Activated CD4-positive, alpha-beta T cell treated with anti-CD3 and anti-CD28 coated beads, Interleukin-2, Interleukin-4, amounts not matched to agents 100 ng/mL and 50 ng/mL, durations not matched to agents 16 hours and 8 hours (primary cell): ENCODE measurements at places on chromosomes 7 and 10.
A peak's percentile ranks its signal among the peaks of the same experiment; 100 is the strongest.

DNA sequence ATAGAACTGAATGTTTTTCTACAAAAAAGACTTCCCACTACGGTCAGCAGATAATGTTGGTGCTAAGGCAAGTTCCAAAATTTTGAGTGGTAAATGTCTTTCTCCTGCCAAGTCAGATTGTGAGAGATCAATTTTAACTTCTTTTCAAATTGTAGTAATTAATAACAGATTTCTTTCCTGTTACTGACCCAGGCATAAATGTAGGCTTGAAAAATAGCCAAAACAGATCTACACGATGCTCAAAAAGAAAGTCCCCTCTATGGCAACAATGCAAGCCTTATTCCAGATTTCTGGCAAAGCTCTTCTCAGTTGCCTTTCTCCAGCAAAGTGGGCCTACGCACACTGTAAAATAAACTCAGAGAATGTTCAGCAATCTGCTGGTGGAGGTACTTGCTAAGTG, 641.0 kb upstream of the NRP1 start:
- DNase-seq, result no peak

GRCh38 chr7:149867762-149868622, 5.8 kb upstream of the ATP6V0E2 start:
- DNase-seq, result no peak

DNA sequence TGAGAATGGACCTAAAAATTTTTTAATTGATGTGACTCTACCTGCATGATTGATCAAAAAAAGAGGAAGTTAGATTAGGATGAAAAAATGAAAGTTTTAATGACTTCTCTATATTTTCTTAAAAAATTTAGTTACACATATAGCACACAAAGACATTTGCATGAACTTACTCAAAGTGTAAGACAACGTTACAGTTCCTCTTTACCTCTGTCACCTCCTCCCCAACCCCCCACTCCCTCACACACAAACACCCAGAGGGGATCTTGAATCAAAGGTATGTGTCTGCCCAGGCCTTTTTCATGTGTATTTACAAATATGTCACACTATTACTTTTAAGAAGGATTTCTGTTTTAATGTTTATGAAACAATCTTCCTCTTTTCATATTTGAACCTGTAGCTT, 20.6 kb upstream of the CDCA7L start:
- DNase-seq, result no peak

DNA sequence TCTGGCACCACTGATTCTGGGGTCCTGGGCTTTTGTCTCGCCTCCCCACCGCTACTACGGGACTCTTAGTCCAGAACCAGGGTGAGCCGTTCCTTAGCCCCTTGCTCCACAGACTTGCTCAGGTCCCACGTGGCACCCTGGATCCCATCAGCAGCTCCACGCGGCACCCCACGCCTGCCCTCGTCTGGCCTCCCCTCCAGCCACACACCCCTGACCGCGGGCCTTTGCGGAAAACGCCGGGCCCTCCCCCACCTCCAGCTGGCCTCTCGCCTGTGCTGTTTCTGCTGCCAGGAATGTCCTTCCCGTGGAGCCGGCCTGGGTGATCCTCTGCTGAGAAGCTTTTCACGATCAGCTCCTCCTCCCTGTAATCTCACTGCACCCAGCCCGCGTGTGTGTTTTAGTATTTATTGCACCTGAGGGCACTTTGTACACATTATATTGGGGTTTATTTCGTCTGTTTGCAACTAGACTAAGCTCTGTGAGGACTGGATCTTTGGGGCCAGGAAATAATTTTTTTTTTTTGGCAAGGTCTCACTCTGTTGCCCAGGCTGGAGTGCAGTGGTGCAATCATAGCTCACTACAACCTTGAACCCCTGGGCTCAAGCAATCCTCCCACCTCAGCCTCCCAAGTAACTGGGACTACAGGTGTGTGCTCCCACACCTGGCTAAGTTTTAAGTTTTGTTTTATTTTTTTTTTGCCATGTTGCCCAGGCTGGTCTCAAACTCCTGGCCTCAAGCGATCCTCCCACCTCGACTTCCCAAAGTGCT, 10.5 kb upstream of the TTYH3 start:
- no peak for DNase-seq

DNA sequence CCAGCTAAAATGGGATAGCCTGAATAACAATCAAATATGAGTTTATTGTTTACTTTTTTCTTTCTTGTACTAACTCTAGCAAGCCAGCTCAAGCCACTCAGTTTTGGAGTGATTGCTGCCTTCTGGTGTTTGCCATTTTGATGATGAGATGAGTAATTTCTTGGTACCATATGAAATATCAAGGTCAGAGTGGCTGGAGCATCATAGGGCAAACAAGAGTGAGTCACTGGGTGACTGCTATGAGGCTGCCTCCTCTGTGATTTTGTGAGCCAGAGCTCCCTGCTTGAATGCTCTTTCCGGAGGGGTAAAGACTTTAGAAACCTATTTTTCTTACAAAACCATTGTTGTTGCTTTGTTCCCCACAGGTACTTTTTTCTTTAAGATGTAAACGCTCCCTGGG, 295.6 kb downstream of the PRKG1 start:
- DNase-seq, result no peak

DNA sequence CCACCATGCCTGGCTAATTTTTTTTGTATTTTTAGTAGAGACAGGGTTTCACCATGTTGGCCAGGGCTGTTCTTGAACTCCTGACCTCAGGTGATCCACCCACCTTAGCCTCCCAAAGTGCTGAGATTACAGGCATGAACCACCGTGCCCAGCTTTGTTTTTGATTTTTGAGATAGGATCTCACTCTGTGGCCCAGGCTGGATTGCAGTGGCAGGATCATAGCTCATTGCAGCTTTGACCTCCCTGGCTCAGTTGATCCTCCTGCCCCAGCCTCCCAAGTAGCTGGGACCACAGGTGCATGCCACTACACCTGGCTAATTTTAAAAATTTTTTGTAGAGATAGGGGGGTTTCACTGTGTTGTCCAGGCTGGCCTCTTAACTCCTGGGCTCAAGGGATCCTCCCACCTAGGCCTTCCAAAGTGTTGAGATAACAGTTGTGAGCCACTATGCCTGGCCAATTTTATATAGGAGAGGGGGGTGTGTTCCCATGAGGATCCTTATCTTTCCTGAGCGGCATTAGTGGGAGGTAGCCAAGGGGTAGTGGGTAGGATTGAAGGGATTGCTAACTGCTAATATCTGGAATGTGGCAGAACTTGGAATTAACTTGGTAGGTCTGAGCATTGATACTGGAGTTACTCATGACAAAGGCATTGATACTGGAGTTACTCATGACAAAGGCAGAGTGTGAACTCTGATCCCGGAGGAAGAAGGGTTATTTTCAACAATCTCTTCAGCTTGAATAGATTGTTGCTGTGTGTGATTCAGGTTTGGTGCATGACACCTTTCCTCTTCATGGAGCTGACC, 1.0 kb upstream of the NOLC1 start:
- DNase-seq, result no peak

DNA sequence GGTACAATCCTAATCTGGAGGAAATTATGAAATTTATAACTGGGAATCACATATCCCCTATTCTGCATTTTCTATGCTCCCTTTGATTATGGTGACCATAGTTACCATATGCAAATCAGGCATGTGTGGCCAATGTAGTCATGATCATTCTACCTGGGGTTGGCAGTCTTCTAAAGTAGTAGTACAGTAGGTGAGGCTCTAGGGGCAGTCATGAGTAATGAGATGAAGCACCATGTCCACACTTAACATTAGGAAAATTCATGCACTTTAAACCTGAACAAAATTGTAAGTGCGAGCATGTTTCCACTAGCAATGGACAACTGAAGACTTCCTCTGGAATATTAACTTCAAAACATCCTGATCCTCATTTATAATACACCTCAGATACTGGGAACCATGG, 545.9 kb downstream of the SUGCT start:
- peak; percentile 4 for DNase-seq

- no peak for DNase-seq
Measured at GRCh38 chr7:137801003-137801402, 45.8 kb downstream of the DGKI start.

DNA sequence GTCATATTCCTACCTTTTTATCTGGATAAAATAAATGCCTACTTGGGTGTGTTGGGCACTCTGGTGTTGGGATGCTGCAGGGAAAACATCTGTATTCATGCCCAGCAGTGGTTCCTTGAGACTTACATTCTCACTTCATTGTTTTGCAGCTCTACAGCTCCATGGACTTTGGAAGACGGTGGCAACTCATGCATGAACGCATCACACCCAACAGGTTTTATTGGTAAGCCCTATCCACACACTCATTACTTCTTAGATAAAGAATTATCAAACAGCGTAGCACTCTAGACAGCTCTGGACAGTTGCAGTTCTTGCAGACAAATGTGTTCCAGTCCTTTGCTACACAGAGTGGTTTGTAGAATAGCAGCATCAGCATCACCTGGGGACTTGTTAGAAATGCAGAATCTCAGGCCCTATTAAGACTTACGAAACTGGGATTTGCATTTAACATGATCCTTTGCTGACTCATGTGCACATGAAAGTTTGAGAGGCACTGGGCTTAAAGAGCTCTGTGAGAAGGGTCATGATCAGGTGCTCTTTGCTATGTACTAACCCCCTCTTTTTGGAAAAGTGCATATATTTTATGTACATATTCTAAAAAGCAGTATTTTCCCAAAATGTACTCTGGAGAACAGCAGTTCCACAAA, 401.9 kb downstream of the SORCS3 start:
- no peak for DNase-seq

GRCh38 chr7:18393465-18394118, 102.0 kb upstream of the HDAC9 start:
- DNase-seq, result no peak

- DNase-seq, result no peak
Measured at GRCh38 chr7:87474533-87475358, 734 bp downstream of the ABCB4 start.

DNA sequence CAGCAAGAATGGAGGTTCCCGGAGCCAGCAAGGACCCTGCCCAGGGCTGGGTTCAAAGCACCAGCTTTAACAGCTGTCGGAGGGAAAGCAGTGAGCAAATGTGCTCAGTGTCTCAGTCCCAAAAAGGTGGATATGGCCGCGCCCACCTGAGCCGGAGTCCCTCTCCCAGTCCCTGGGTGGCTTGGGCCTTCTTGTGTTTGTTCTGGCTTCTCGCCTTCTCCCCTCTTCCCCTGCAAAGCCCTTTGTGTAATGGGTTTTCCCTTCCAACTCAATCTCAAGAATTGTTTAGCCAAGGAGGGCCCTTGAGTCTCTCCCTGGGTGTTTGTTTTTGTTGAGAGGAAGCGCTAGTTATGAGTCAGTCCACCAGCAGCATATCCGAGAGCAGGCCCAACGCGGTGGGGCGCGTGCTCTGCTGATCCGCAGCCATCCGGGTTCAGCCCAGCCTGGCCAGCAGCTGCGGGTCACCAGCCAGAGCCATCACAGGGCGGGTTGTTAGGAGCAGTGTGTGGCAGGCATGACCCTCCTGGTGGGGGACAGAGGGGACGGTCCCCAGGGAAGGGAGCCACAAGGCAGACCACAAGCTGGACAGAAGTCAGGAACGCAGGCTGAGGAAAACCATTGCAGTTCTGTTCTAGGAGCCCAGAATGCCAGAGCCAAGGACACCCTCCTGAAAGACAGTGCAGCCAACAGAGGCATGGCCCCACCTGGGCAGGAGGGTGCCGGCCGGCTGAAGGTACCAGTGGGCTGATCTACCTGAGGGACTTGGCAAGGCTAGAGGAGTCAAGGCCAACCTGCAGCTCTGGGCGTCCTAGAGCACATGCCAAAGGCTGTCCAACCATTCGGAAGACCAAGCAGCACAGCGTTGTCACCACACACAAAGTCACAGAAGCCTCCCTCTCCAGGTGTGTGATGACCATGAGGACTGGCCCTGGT, 21.3 kb downstream of the CALML3 start:
- DNase-seq, result no peak

DNA sequence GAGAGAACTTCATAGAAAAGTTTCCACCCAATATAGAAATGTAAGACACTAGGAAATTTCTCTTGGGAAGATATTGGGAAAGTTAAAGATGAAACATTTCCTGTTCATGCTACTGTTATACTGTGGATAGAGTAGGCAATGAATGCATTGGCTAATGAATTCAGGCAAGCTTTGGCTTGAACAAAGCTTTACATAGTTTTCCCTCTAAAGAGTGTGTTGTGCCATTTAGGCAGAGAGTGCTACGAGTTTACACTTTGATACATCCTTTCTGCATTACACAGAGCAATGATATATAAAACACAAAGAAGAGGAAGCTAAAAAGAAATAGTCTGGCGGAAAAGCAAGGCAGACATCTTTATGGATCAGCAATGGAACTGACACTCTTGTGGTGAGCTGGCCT, 125.9 kb upstream of the SHH start:
- DNase-seq, result no peak

DNA sequence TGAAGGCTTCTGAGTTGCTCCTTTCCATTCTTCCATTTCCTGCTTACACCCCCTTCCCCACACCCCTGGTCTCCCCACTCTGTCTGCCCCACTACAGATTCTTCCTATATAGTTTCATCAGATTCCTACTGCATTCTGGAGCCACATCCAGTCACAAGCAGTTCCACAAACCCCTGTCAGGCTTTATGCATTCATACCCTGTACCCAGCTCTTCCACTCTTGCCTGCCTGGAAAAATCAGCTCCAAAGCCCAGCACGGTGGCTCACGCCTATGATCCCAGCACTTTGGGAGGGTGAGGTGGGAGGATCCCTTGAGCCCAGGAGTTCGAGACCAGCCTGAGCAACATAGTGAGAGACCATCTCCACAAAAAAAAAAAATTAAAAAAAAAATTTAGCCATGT, 60.4 kb downstream of the C10orf67 start:
- no peak for DNase-seq

GRCh38 chr7:28163949-28164348, 16.6 kb downstream of the JAZF1 start:
- DNase-seq, result no peak

DNA sequence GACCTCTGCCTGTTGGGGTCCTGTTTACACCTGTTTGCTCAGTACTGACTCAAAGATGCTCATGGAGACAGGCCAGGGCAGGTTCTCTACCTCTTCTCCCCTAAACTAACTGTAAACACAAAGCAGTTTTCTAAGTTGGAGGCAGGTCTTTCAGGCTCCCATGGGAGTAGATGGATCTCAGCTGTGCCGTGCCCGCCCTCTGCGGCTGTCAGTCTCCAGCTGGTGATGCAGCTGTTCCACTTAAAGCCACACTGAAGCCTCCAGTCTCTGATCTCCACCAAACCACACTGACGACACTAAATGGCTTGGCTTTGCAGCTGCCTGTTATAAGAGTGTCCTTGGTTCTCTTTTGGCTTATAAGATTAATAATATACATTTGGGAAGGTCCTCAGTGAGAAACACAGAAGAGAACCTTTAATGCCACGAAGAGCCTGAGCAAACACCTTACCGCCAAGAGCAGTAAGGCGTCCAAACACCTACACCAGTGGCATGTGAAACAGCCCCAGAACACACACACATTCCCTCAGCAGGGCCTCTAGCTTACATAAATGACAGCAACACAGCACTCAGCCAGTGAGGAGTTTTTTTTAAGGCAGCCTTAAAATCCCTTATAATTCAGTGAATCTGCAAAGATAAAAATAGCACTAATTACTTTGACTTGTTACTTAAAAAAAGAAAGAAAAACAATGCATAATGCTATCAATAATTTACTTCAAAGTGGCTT, 60.4 kb upstream of the KCNIP2 start:
- DNase-seq, result peak; percentile 14

GRCh38 chr7:120988591-120989256, at the start of gene CPED1:
CPED1 (plus strand) TSS chr7:120988711; CDS start chr7:120989622, 911 bp downstream.
- peak; percentile 8 for DNase-seq
